ENCODE measurements at places on chromosomes 7 and 10.

DNA sequence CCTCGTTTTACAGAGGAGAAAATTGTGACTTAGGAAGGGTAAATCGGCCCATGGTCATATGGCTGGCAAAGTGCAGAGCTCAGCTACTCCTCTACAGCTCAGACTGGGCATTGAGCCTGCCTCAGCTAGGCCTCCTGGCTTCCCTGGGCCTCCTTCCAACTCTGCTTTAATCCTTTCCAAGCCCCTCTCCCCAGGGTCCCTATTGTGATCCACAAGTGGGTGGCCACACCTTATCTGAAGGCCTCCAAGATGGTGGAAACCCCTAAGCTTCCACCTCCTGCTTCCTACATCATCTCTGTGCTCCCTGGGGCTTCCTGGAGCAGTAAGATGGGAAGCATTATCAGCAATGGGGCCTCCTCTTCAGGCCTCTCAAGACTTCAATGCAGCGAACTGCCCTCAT, 3.0 kb upstream of the LGI1 start:
- DNase-seq: no peak

- peak; percentile 79 for DNase-seq
Observed at GRCh38 chr10:101602761-101603398, 14.8 kb downstream of the DPCD start.

- DNase-seq: no peak
Observed at GRCh38 chr7:25059576-25059975, 65.5 kb downstream of the CYCS start.

GRCh38 chr7:28732071-28732869, 225.9 kb downstream of the TRIL start:
- no peak for DNase-seq

DNA sequence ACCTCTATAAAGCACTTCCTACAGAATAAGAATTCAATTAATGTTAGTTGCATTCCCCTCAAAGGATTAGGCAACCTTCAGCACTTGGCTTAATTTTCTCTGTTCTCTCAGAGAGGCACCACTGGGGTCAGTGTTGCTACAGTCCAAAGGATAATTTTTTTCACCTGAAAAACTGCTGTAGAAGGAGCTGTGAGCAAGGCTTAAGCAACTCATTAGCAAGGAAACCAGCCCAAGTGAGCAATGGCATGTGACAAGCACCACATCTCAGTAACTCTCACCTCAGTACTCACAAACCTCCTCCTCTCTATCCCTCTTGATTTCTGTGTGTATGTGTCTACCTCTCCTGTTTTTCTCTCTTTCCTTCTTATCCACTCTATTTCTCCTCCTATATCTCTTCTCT, 55.9 kb downstream of the DGKI start:
- DNase-seq: no peak

DNA sequence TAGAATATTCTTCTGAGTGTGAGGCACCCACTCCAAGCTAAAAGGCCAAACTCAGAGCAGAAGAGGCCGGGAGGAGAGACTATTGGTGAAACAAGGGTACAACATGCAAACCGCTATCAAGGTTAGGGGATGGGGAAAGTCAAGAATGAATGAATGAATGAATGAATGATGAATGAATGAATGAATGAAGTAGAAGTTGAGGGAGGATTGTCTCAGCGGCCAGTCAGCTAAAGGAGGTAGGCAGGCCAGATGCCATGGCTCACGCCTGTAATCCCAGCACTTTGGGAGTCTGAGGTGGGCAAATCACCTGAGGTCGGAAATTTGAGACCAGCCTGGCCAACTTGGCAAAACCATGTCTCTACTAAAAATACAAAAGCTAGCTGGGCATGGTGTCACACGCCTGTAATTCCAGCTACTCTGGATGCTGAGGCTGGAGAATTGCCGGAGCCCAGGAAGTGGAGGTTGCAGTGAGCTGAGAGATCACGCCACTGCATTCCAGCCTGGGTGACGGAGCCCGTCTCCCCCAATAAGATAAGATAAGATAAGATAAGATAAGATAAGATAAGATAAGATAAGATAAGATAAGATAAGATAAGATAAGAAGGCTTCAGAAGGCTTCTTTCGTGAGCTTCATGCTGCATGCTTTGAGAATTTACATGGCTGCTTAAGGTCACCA, 250.8 kb downstream of the CCDC3 start:
- DNase-seq: no peak

DNA sequence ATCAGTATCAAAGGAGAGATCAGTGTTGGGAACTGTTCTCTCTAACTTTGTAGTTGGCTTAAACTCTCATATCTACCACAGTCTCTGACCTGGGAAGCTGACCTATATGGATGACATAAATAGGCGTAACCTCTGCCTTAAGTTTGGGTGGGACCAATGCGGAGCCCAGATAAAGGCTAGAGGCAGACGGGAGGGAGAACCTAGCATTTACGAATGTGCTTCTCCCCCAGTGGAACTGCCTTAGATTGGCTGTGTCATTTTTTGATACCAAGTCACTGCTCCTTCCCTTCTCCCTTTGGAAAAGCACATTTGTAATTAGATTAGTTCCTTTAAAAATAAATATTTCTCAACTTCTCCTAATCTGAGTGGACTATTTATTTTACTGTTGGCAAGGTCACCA, 23.7 kb upstream of the LRRN3 start:
- no peak for DNase-seq

DNA sequence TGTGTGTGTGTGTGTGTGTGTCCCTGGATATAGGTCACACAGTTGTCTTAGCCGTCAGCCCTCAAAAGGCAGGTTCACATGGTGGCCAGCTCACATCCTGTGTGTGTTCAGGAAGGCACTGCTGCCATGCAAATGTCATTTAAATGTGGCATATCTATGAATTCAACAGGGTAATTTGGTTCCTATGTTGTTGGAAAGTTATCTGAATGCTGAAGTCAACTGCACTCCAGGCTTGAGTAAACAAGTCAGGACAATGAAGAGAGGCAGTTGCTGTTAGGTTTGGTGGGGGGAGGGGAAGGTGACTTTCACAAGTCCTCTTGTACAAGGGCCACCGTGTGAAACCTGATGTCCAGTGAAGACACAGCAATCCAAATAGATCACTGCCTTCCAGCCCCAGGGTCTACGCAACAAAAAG, 61.1 kb downstream of the PTPRE start:
- no peak for DNase-seq

DNA sequence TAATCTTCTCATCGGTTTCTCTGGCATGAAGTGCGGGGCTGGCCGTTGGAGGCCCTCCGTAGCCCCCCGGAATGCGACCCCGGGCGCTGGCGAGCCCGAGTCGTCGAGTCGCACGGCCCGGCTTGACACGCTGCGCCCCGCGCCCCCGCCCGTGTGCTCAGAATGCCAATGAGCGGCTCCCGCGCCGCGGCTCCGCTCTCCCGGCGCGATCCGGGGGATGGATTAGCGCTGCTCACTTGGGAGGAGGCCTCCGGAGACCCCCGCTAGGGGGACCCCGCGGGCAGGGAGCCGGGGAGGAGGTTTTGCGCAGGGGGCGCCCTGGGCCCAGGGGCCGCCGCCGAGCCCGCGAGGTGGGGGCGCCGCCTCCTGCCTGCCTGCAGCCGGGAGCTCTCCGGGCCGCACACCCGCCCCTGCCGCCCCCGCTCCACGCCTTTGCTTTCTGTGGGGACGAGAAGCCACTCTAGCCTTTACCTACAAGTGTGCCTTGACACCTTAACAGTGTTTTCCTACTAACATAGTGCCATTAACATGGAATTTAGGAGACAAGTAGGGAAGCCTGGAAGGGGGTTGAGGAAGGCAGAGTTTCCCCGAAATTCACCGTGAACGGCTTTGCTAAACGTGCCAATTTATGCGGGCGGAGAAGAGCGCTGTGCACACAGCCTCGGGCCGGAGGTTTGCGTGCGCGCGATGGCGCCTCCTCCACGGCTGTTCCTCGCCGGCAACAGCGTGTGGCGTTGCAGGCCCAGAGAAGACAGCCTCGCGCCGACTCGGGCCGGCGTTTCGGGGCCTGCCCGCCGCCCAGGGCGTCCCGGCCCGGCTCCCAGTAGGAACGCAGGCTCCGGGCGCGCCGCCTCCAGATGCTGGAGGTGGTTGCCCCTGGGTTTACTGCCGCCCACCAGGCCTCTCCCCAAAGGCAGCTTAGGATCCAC, 7.1 kb downstream of the SHH start:
- DNase-seq: no peak

GRCh38 chr7:100720671-100721504, 620 bp downstream of the EPO start:
- DNase-seq: no peak

- no peak for DNase-seq
Observed at GRCh38 chr10:44674536-44675386, 236.4 kb upstream of the TMEM72 start.

DNA sequence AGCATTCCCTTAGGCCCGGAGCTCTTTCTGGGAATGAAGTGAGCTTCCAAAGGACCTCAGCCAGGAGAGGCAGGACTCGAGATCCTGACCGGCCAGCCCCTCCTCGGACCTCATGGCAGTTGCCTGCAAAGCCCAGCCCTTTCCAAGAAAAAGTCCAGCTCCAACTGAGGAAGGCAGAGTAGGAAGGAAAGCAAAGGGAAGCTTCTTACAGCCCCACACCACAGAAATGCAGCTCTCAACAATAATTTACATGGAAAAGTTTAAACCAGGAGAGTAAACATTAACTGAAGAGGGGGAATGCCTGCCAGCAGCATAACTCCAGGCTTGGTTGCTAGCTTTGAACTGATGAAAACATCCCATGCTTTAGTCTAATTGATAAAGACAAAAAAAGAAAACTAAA, 153.9 kb upstream of the PFKP start:
- no peak for DNase-seq

- DNase-seq: no peak
Observed at GRCh38 chr10:71597821-71598498, 121.6 kb downstream of the C10orf105 start.

- DNase-seq: no peak
Observed at GRCh38 chr7:150406567-150407421, 27.7 kb downstream of the ZNF775 start.

GRCh38 chr10:413662-414071, 275.8 kb downstream of the DIP2C start:
- DNase-seq: no peak

- no peak for DNase-seq
Observed at GRCh38 chr10:89357975-89358374, 19.9 kb upstream of the IFIT1B start.

DNA sequence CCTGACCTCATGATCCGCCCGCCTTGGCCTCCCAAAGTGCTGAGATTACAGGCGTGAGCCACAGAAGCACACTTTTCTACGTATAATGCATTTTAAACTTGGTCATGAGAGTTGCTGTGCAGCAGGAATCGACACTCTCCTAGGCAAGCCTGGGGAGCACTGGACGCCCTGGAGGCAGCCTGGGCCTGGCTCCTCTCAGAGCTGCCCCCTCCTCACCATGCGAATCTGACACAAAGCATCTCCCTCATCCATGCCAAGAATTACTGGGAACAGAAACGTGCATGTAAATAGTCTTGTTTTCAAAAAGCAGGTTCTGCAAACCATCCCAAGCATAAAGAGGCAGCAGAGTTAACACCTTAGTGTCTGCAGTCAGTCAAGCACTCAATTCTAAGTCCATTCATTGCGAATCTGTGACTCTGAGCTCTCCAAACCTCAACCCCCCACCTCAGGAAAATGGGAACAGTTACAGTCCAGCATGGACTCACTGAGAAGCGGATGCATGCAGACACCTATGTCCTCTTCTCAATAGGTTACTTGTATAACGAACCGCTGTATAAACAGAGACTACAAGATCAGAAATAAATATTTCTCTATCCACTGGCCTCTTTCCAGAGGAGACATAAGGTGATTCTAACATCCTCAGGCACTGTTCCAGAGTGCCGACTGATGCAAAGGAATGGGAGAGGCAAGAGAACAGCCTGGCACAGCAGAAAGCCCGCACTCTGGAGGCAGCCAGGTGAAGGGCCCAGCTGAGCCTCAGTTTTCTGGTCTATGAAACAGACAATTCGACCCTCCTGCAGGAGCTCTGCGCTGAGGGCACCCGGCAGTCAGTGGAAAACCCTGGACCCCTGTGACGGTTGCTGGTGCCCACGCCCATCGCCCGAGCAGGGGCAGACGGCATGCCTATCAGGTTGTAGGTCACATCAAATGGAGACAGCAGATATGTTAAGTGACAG, 68.9 kb downstream of the MAD1L1 start:
- no peak for DNase-seq

DNA sequence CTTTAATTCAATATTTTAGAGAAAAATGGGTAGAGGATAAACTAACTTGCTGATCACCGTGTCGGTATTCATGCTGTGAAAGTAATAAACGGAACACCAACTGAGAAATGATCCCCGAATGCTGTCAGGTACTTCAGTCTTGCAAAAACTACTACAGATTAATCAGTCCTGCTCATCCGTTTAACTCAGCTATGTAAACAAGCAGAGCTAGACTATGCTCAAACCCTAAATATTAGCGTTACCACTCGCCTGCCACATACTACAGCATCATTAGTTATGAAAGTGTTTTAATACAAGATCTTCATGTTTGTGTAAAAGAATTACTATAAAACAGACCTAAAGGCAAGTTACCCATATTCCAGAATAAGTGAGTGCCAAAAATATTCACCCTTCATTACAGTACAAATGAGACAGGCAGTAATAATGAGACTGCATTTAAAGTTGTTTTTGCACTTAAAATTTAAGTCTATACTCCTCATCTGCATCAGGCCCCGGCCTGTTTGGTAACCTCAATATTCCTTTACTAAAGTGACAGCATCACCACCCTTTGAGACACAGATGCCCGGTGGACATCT, 952 bp downstream of the DNMBP start:
- DNase-seq: peak; percentile 49

DNA sequence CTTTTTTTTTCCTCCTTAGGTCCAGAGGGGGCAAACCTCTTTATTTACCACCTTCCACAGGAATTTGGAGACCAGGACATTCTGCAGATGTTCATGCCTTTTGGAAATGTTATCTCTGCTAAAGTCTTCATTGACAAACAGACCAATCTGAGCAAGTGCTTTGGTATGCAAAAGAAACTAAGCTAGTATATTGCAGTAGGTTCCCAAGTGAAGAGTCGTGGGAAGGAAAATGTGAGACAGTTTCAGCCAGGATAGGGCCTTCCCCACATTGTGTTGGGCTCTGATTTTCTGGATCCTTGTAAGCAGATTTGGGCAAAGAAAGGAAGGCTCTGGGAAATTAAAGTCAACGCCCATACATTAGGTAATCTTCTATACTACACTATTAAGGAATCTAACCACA, 285.6 kb downstream of the USP6NL start:
- DNase-seq: no peak

- no peak for DNase-seq
Observed at GRCh38 chr10:49164559-49165188, 23.5 kb downstream of the TMEM273 start.
